ENCODE measurements at places on chromosomes 5 and 9. TPM values are rescaled to one million over a fixed set of nuclear protein-coding genes. Genes with fewer than 3 reads are reported as not detected.
A peak's percentile ranks its signal among the peaks of the same experiment; 100 is the strongest.

Gene ORM2
- total RNA-seq, result not detected

DNA sequence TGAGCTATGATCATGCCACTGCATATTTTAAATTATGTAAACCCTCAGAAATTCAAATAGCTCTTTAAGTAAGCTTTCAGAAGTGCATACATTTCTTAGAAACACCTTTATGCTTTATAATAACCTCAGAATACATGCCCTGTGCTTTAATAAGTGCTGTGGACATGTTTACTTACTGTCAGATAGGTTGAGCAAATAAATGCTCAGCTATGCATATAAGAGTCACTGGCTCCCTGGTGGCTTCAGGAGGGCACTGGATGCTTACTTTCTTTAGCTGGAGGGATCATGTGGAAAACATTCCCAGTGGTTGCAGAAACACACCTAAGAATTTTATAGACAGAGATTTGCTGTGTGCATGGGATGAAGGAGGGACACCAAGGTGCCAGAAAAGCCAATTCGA is 74.4 kb downstream of the PDE6A start:
- no peak overlapping the region for H3K4me3 ChIP-seq
- H3K27me3 ChIP-seq, result no peaks in the 10 kb centered on the region
- H3K36me3 ChIP-seq, result no peaks in the 10 kb centered on the region
- DNase-seq, result no peak

- no peaks in the 10 kb centered on the region for H3K4me1 ChIP-seq
- no peak overlapping the region for H3K4me3 ChIP-seq
- no peak overlapping the region for H3K27ac ChIP-seq
- no peaks in the 10 kb centered on the region for H3K36me3 ChIP-seq
- DNase-seq, result no peak
Measured at GRCh38 chr9:13786711-13787110, 507.2 kb upstream of the MPDZ start.

- no peaks in the 10 kb centered on the region for H3K36me3 ChIP-seq
- H3K4me3 ChIP-seq, result no peak overlapping the region
- no peak for DNase-seq
- no peak overlapping the region for H3K27ac ChIP-seq
- no peaks in the 10 kb centered on the region for H3K4me1 ChIP-seq
Measured at GRCh38 chr5:60036192-60036938, 142.8 kb upstream of the PDE4D start.

GRCh38 chr5:95631255-95631958 is 11.5 kb downstream of the GPR150 start:
- H3K4me3 ChIP-seq, result peak overlapping the region; percentile 16
- H3K27me3 ChIP-seq, result no peaks in the 10 kb centered on the region
- H3K27ac ChIP-seq, result peak overlapping the region; percentile 99
- DNase-seq, result no peak
- H3K36me3 ChIP-seq, result peaks cover 5% of the 10 kb centered on the region

DNA sequence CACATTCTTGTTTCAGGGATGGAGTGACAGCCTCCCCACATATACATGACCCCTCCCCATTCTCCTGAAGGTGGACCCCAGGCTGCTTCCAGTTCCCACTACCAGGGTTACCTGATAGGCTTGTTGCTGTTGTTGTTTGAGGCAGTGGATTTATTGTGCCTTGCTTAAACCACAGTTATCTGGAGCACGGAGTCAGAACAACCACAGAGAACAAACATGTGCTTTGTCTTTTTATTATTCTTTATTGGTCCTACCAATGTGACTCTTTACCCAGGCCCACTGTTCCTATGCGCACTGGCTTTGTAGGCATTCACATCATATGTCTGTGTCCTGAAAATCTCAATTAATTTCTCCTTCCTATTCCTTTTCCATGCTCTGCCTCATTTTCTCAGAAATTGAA is 41.2 kb upstream of the IPPK start:
- peak overlapping the region; percentile 10 for H3K27ac ChIP-seq
- peaks cover 22% of the 10 kb centered on the region for H3K4me1 ChIP-seq
- DNase-seq, result no peak
- H3K27me3 ChIP-seq, result no peaks in the 10 kb centered on the region

Measured in activated naive CD8-positive, alpha-beta T cell treated with anti-CD3 and anti-CD28 coated beads for 36 hours (primary cell).